ENCODE measurements at places on chromosomes 13 and 19.

DNA sequence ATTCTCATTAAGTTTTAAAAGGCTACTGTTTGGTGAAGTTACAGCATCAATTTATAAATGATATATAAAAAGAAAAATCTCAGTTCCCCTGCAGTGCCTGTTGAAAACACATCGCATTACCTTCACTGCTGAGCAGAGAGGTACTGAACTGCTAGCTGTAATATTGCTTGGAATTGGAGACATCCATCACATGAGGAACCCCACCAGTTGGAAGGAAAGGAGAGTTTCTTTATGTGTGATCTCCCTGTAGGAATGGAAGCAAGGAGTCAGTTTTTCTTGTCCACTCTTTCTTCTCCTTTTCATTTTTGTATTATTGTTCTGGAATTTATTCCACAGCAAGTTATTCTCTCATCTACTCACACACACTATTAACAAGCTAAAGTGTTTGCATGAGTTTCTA, 1586.0 kb upstream of the PRR20A start:
- no peak for DNase-seq

DNA sequence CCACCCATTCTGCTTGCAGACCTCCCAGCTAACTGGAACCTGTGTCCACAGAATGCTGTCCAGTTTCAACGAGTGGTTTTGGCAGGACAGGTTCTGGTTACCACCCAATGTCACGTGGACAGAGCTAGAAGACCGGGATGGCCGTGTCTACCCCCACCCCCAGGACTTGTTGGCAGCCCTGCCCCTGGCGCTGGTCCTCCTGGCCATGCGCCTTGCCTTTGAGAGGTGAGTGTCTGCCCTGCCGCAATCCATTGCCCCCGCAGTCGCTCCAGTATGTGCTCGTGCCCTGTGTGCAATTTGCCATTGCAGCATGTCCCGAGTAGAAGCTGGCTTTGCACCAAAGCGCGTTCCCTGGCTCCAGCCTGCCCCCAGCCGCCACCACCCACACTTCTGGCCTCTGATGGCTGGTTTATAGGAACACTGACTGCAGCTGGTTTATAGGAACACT, 41.9 kb downstream of the CERS4 start:
- DNase-seq, result no peak

GRCh38 chr19:33256261-33256660, 30.6 kb upstream of the SLC7A10 start:
- no peak for DNase-seq

DNA sequence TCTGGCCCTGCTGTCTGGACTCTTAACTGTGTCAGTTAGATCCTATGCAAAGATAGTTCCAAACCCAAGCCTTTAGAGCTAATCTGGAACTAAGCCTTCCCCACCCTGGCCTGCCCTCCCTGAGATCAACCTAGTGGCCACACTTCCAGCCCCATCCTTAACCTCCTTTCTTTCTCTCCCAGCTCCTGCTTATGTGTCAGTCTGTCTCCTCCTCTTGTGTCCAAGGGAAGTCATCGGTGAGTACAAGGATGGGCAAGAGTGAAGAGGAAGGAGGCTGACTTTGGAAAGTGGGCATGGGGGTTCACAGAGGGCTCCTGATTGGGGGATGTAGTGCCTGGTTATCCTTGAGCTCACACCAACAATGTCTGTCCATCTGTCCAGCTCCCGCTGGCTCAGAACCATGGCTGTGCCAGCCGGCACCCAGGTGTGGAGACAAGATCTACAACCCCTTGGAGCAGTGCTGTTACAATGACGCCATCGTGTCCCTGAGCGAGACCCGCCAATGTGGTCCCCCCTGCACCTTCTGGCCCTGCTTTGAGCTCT, 12.3 kb downstream of the IGFL2 start:
- DNase-seq, result no peak

GRCh38 chr19:35124098-35125060, 8.8 kb downstream of the FXYD3 start:
- DNase-seq, result peak; percentile 93

GRCh38 chr19:39412867-39413271, 400 bp downstream of the PLEKHG2 start:
- no peak for DNase-seq

Measured in inflammatory macrophage (primary cell).